ENCODE measurements at places on chromosomes 1 and 21.
A peak's percentile ranks its signal among the peaks of the same experiment; 100 is the strongest.

DNA sequence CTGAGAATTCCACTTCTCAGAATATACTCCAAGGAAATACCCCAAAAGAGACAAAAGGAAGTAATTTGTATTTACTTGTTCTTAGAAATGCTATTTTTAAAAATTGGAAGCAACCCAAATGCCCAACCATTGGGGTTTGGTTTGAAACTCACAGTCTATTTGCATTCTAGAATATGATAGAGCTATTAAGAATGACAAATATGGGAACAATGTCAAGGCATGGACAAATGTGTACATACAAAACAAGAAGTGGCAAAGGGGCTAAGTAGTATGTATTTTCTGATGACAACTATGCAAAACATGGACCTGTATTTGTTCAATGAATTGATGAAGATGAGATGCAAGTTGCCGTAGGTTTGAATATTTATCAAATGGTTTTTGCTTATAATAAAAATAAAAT lies 32.8 kb downstream of the KCNA2 start:
- no peak for DNase-seq

GRCh38 chr1:31397360-31398095 lies 15.5 kb upstream of the SERINC2 start:
- DNase-seq = no peak

DNA sequence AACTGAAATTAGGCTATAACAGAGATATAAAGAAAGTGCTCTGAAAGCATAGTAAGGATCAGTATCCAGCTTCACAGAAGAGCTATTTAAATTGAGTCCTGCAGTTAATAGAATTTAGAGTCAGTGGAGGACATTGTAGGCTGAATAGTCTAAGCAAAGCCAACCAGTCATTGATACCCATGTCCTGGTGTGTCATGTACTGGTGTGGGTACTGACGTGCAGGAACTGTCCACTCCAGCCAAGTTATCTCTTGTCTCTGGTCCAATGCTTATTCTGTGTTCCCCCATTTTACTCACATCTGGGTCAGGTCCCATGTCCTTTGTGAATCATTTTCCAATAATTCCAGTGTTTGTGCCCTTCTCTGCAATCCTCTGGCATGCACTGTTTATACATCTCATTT lies 90.0 kb downstream of the MACF1 start:
- DNase-seq = no peak

- no peak for DNase-seq
Measured at GRCh38 chr1:199574950-199575349, 452.6 kb upstream of the NR5A2 start.

- DNase-seq = no peak
Measured at GRCh38 chr1:97577613-97578012, 343.2 kb downstream of the DPYD start.

DNA sequence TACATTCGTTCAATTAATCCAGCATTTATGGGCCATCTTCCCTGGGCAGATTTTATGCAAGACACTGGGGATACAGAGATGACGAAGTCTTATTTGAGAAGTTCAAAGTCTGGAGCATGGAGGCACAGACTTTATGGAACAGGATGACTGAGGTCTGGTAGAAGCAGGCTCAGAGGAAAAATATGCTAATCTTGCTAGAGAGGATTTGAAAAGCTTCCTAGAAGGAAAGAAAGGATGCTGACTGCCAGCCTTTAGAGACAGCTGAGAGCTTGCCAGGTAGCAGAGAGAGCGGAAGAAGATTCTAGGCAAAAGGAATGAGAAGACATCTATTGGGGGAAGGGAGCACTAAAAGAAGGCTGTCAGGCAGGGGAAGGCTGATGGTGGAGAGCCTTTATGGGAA lies 75.5 kb upstream of the ATP5PO start:
- no peak for DNase-seq

DNA sequence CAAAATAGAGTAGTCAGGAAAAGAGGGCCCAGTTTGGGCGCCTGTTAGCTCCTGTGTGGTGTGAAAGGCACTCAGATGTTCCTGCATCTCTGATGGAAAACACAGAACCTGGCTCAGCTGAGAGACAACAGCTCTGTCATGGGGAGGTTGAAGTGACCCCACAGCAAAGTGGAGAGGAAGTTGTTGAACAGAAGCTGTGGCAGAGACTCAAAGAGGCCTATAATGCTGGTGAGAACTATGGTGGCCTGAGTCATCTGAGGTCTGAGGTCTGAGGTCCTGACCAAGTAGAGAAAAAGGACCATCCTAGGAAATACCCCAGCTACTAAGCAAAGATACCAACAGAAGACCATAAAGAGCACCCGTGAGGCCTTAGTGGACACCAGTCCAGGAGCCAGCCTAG lies 45.6 kb upstream of the JAK1 start:
- no peak for DNase-seq

- DNase-seq = no peak
Measured at GRCh38 chr21:26007951-26008498, 162.5 kb downstream of the APP start.

DNA sequence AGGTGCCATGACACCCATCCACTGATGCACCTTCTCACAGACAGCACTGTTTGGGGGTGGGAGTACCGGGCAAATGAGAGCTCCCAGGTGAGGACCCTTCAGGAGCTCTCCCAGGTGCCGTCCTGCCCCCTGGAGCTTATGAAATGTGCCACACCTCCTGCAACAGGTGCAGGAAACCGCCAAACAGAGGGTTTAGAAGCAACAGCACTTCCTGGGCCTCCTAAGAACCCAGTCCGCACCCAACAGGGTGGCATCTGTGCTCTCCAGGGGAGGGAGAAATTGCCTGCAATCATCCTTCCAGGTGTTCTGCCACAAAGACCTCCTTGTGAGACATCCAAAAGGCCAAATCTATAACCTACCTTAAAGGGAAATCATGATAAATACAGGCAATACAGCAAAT lies 87.7 kb upstream of the ATP1B1 start:
- no peak for DNase-seq

GRCh38 chr1:14142397-14143100 lies 442.6 kb downstream of the PRDM2 start:
- no peak for DNase-seq

DNA sequence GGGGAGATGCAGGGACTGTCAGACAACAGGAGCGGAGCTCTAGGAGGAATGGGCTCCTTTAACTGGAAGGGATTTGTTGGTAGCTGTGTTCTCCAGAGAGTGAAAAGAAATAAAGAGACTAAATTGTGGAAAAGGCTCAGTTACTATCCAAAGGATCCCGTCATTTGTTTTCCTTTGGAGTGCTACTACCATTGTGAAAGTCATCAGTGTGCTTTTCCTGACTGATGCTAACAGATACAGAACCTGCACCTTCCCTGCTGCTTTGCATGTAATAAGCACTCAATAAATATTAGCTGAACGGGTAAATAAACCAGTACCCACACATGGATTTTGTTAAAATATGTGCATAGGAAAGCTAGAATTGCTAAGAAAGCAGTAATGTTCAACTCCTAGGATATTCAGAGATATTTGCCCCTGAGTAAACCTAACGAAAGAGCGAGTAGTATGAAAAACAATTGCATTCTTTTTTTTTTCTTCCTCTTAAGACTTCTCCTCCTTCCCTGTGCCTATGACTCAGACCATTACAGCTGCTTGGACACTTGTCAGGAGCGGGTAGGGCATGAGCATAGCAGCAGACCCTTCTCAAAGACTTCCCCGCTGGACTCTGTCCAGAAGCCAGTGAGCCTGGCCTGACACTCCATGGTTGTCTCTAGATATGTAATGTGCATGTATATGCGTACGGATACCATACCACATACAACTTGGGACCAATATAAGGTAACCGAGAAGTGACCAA lies 41.7 kb downstream of the PTGFRN start:
- DNase-seq = no peak

GRCh38 chr1:205470131-205470530 lies 14.3 kb upstream of the BLACAT1 start:
- DNase-seq = no peak

DNA sequence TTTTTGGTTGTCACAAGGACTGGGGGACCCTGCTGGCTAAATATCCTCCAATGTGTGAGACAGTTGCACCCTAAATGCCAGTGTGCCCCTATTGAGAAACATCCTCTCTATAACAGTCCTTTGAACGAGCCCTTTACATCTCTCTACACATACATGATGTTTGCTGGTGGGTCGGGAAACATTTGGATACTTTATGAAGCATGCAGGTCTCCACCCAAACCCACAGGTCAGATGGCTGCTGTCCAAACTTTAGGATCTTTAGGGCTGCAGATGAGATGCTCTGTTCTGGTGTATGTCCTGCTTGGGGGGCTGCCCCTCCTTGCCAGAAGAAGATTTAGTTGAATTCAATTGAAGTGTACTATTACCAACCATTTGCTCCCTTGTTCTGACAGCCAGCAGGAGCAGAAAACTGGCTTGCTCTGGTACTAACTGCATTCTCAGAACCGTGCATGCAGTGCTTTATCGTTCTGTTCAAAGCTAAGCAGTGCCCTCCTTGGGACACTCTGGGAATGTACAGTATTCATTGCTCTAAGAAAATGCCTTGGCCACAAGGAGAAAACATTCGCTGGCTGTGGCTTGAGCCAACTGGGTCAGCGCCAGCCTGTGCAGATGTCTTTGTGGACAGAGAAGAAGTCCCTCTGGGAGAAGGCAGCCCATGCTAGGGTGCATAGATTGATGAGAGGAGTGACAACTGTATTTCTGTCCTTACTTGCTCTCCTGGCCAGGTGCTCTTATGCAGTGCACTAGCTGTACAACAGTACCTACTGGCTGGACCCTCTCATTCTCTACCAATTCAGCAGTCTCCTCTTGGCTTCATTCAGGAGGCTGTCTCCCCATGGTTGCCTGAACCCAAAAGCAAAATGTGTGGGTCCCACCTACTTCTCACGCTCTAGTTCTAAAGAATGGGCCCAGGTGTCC lies 61.4 kb upstream of the DIRAS3 start:
- peak; percentile 70 for DNase-seq

DNA sequence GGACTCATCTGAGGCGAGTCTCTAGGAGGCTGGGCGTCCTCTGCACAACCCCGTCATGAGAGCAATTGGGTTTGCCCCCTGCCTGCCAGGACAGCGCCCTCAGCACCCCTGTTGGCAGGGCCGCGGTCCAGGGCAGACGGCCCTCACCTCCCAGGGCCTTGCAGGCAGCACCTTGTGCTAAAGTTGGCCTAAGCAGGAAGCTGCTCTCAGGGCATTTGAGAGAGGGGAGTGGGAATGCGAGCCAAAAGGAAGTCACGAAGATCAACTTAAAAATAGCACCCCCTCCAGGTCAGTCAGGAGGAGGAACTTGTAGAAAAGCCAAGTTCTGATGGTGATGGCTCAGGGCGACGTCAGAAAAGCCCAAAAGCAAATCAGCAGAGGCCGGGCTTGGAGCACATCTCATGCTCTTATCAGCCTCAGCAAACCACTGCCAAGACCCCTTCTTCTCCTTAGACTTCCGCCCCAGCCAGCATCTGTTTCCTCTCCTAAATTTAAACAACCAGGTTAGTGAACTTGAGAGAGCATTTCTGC lies 12.6 kb upstream of the ADORA3 start:
- no peak for DNase-seq

GRCh38 chr1:153100245-153100644 lies 5.9 kb upstream of the SPRR2E start:
- no peak for DNase-seq

- DNase-seq = peak; percentile 50
Measured at GRCh38 chr1:110337704-110338308, 1.4 kb upstream of the RBM15 start.

GRCh38 chr1:7089497-7089896 lies 304.2 kb downstream of the CAMTA1 start:
- DNase-seq = no peak

GRCh38 chr1:162136760-162137159 lies 67.3 kb downstream of the NOS1AP start:
- peak; percentile 10 for DNase-seq

- DNase-seq = no peak
Measured at GRCh38 chr1:193841857-193842256, 655.4 kb upstream of the B3GALT2 start.

GRCh38 chr1:234186037-234186688 lies 187.1 kb upstream of the COA6 start:
- no peak for DNase-seq
